ENCODE measurements at places on chromosomes 5 and 9.

- no peak for DNase-seq
Measured at GRCh38 chr9:91949392-91949945, 559 bp downstream of the ROR2 start.

GRCh38 chr5:127870914-127871313 is 167.7 kb downstream of the CCDC192 start:
- DNase-seq = peak; percentile 78

DNA sequence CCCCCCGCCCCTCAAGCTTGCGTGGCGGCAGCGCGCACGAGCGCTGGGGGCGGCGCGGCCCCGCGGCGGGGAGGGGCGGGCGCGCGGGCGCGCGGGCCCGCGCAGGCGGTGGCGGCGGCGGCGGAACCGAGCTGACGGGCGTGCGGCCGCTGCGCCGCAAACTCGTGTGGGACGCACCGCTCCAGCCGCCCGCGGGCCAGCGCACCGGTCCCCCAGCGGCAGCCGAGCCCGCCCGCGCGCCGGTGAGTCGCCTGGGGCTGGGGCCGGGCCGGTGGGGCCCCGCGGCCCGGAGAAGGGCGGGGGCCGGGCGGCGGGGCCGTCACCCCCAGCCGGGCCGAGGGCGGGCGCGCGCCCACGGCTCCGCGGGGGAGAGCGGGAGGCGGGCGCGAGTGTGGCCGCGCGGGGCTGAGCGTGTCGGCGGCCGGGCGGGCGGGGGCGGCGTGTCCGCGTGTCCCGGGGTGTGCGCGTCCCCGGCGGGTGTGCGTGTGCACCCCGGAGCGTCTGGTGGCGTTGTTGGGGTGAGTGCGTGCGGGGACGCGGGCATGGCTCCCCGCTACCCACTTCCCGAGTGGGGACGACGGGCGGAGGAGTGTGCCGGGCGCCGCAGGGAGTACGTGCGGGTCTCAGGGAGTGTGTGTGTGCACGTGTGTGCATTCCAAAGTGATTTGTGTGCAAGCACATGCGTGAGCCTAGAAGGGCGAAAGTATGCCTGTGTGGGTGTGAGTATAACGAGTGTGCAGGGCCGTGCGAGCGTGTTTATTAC is at the start of gene NEK6:
NEK6 (plus strand) TSS at position 106 of the 763 bp plus-strand sequence. CDS start 44,016 bp downstream, outside the sequence.
- DNase-seq = no peak

GRCh38 chr9:122378236-122378635 is 7.4 kb downstream of the PTGS1 start:
- DNase-seq = no peak

GRCh38 chr5:53257806-53258373 is 148.3 kb upstream of the MOCS2 start:
- peak; percentile 71 for DNase-seq

- DNase-seq = no peak
Measured at GRCh38 chr9:135888766-135889394, 18.5 kb downstream of the CAMSAP1 start.

- DNase-seq = no peak
Measured at GRCh38 chr9:91141407-91141965, 220.2 kb downstream of the AUH start.

DNA sequence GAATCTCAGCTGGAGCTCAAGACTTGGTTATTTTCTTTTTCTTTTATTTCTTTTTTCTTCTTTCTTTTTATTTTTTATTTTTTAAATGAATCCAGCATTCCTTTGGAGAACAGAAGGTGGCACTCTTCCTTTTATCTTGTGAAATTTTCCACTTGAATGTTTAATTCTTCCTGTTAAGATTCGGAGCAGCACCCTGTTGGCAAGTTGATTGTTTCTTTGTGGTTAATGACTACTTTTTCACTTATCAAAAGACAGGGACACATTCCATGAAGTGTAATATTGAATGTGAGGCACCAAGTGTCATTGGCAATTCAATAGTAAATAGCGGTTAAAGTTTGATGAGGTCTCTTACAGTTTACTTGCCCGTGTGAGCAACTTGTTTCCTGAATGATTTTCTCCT is 240.5 kb upstream of the CHD1 start:
- peak; percentile 33 for DNase-seq

DNA sequence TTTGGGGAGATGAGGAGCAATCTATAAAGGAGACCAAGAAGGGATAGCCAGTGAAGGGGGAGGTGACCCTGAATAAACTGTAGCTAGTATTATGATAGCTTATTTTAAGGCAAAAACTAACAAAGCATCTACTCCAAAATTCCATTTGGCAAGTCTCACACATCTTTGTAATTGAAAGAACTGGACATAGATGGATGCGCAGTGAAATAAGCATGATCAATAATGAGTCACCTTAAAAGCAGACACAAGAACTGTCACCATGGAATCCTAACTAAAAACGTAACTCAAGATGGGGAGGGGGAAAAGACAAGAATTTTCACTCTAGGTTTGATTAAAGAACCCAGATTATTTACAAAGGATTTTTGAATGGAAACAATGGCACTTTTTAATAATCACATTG is 164.5 kb downstream of the MED27 start:
- DNase-seq = no peak

DNA sequence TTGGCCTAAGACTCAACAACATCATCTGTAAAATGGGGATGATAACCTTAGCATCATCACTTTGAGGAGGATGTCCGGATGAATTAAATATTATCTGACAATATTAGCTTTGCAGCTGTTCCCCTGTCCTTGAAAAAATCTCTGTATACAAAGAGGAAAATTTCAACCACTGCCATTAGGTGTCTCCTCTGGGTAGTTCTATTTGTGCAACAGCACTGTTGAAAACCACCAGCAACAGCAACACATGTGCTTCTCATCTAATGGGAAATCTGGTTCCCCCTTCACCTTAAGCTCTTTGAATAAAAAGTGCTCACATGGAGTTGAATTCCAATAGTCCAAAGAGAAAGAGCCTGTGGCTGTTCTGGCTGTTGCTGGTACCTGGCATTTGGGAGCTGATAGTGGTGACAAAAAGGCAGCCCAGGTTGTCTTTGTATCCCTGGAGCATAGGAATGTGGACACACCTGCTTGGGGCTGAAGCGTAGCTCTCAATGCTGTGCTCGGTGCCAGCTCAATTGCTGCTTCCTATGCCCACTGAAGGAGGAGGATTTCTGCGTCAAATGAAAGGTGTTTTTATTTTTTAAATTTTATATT is 322.1 kb upstream of the MSX2 start:
- DNase-seq = no peak

DNA sequence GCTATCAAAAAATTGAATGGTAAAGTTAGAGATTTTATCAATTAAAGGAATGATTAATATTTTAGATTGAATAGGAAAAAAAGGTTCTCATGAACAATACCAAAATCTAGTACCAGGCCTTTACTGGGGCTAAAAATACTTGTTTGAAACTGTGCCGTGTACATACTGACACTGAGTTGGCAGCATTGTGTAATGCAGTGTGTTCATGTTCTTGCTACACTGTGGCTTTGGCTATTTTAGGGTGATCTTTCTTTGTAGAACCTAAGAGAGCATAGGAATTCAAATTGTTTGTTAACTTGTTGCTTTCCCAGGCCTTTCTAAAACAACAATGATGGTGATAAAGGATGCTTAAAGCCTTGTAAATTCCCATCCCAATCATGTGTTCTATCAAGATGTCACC is 80.9 kb downstream of the KIF4B start:
- no peak for DNase-seq

GRCh38 chr9:127537792-127538191 is 74.3 kb upstream of the STXBP1 start:
- DNase-seq = no peak

DNA sequence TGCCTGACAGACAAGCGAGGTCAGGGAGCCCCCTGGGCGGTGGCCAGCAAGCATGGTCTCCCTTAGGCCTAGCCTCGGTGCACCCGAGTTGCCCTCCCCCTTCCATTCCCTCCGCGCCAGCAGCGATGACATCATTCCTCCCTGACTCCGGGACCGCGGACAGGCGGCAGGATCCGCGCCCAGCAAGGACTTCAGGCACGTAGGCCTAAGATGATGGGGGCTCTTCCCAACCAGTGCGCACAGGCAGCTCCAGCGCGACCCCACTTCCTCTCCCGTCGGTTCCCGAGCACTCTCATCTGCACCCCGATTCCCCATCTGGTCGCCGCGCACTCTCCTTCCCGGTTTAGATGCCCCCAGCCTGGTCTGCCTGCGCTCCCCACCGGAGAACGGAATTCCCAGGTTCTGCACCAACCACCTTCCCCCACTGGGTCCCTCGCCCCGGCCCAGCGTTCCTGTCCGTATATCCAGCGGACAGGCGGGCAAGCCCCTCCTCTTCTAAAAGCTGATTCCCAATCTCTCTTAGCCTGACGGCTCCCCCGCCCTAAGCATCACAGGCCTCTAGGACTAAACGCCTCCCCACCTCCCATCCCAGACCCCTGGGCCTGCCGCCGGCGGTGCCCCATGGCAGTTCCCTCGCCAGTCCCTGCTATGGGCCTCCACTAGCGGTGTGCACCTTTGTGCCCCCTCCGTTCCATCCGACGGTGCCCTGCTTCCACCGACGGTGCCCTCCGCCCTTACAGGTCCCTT is 931 bp downstream of the FAM219A start:
- peak; percentile 44 for DNase-seq

GRCh38 chr9:88949425-88949824 is 41.8 kb upstream of the S1PR3 start:
- no peak for DNase-seq

GRCh38 chr5:177472460-177473442 is 683 bp downstream of the DBN1 start:
- no peak for DNase-seq

DNA sequence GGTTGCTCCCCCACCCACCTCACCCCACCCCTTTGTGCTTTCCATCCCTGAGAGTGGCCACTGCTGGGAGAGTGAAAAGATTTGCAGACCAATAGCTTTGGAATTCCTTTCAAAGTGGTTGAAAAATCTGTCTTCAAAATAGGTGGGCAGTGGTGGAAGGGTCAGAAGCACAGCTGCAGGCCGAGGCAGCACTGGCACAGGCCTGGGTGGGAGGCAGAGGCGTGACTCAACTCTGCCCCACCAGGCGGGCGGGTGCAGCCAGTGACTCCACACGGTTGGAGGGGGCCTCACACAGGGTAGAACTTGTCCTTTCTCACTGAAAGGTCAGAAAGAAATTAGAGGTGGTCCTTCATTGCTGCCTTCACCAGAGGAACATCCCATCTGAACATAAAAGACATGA is 214.9 kb upstream of the TBCA start:
- DNase-seq = no peak

- no peak for DNase-seq
Measured at GRCh38 chr9:91885746-91886413, 64.1 kb downstream of the ROR2 start.

DNA sequence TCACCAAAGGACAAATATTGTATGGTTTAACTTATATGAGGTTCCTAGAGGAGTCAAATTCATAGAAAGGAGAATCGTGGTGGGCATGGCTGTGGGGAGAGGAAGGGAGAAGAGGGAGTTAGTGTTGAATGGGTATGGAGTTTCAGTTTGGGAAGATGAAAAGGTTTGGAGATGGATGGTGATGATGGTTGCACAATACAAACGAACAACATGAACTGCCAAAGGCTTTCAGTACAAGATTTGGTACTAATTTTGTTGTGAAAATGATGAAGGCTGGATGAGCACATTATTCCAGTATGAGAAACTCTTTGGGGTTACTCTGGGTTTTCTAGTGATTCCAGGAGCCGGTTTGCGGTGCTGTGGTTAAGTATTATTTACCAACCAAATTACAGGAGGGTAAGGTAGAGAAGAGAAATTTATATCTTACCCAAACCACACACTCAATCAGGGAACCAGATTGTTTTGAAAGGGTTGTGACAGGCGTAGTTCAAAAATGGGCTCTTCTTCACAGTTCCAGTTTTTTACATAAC is 112.0 kb upstream of the TBC1D2 start:
- DNase-seq = no peak

- no peak for DNase-seq
Measured at GRCh38 chr9:27571011-27571410, 2.3 kb downstream of the C9orf72 start.

- DNase-seq = no peak
Measured at GRCh38 chr5:150181766-150182545, 7.9 kb upstream of the SLC6A7 start.

GRCh38 chr9:70635790-70636189 is 221.3 kb upstream of the KLF9 start:
- DNase-seq = peak; percentile 99

GRCh38 chr9:115225459-115226116 is 107.6 kb upstream of the TNC start:
- DNase-seq = peak; percentile 21

DNA sequence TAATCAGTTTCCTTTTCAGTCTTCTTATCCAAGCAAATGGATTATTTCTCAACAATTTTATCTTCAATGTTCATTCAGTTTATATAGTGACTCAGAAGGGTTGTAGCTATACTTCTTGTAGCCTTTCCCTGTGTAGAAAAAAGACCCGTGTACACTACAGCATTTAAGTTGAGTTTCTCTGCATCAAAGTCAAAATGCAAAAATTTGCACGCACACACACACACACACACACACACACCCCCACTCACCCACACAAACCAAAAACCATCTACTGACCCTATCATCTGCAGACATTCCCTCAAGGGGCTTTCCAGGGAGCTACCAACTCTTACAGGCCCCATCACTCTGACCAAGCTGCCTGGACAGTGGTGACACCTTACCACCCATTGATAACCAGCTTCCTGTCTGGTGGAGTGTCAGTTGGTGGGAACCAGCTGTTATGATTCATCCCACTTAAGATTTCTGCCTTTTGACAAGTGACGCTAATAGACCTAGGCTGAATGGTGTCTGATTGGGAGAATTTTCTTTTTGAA is 12.2 kb upstream of the ELL2 start:
- no peak for DNase-seq

GRCh38 chr9:114799925-114800324 is 5.9 kb downstream of the TNFSF15 start:
- DNase-seq = no peak

DNA sequence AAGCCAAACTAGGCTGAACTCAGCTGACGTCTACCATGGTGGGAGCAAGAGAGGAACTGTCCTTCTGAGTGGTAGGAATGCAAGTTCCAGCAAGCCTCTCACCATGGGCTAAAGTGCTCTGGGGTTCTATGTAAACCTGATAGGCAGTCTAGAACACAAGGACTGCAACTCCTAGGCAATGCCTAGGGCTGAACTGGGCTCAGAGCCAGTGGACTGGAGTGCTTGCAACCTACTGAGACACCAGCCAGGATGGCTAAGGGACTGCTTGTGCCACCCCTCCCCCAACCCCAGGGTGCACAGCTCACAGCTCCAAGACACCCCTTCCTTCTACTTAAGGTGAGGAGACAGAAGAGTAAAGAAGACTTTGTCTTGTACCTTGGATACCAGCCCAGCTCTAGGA is 12.1 kb upstream of the RCL1 start:
- no peak for DNase-seq

DNA sequence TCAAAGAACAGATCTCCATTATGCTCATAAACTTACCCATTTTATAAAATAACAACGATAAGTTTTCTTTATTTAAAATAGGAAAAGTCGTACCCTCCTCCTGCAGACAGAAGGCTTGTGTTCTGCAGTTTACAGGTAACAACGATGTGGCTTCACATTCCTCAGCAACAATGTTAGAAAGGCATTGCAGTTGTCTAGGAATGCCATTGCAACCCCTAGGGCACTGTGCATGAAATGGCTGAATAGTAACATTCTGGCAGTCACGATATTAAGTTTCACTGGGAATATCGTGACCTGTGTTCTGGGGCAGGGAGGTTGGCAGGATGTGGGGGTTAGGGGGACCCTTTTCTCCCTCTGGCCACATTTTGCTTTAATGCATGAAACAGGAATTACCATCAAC is 331.9 kb downstream of the DEPDC1B start:
- DNase-seq = no peak
